ENCODE measurements at places on chromosomes 13 and 19. TPM values are rescaled to one million over a fixed set of nuclear protein-coding genes. Genes with fewer than 3 reads are reported as not detected.

TSSK6 gene
- 0.45 TPM for total RNA-seq

CGB1 gene
- not detected for total RNA-seq

HPN gene
- not detected for total RNA-seq

ZC3H4 gene
- total RNA-seq = 13.6 TPM

PGLYRP1 gene
- total RNA-seq = not detected

KCNRG gene
- 9.8 TPM for total RNA-seq

CAB39L gene
- 6.7 TPM for total RNA-seq

FUT3 gene
- total RNA-seq = not detected

PCSK4 gene
- total RNA-seq = 1.0 TPM

WIZ gene
- total RNA-seq = 6.4 TPM

RGL3 gene
- 0.27 TPM for total RNA-seq

MIDN gene
- 12.7 TPM for total RNA-seq

CYP4F22 gene
- total RNA-seq = not detected

CD22 gene
- not detected for total RNA-seq

EPS8L1 gene
- total RNA-seq = 3.3 TPM

CNFN gene
- total RNA-seq = not detected

SLC25A41 gene
- under 0.01 TPM for total RNA-seq

FDX2 gene
- total RNA-seq = 16.9 TPM

CEACAM6 gene
- total RNA-seq = not detected

CYP2A6 gene
- not detected for total RNA-seq

EML2 gene
- 14.8 TPM for total RNA-seq

TMPRSS9 gene
- total RNA-seq = not detected

HSD11B1L gene
- total RNA-seq = 8.4 TPM

PNMA8C gene
- not detected for total RNA-seq

MAN2B1 gene
- total RNA-seq = 33.1 TPM

LYPD3 gene
- not detected for total RNA-seq

AKAP8L gene
- 67.4 TPM for total RNA-seq

JSRP1 gene
- not detected for total RNA-seq

ACP5 gene
- total RNA-seq = 0.09 TPM

ZNF793 gene
- 0.28 TPM for total RNA-seq

SIX5 gene
- 6.3 TPM for total RNA-seq

ERICH4 gene
- total RNA-seq = not detected

SRRM5 gene
- total RNA-seq = under 0.01 TPM

GZMM gene
- total RNA-seq = not detected

RANBP3 gene
- 34.7 TPM for total RNA-seq

NAA16 gene
- total RNA-seq = 5.9 TPM

ZNF132 gene
- total RNA-seq = 6.2 TPM

KCNN4 gene
- 0.90 TPM for total RNA-seq

R3HDM4 gene
- 23.4 TPM for total RNA-seq

ZNF527 gene
- total RNA-seq = 5.8 TPM

HIF3A gene
- total RNA-seq = 1.2 TPM

Data from endothelial cell of coronary artery (primary cell).